Cardiac septum (tissue), 1 donor: ENCODE measurements at places on chromosomes 1 and 21. TPM values are rescaled to one million over a fixed set of nuclear protein-coding genes. Genes with fewer than 3 reads are reported as not detected.

GRCh38 chr1:98130408-98130807 is 209.6 kb upstream of the DPYD start:
- DNase-seq: no peak

GRCh38 chr1:85042413-85042812 is 5.9 kb downstream of the MCOLN3 start:
- no peak for DNase-seq

DNA sequence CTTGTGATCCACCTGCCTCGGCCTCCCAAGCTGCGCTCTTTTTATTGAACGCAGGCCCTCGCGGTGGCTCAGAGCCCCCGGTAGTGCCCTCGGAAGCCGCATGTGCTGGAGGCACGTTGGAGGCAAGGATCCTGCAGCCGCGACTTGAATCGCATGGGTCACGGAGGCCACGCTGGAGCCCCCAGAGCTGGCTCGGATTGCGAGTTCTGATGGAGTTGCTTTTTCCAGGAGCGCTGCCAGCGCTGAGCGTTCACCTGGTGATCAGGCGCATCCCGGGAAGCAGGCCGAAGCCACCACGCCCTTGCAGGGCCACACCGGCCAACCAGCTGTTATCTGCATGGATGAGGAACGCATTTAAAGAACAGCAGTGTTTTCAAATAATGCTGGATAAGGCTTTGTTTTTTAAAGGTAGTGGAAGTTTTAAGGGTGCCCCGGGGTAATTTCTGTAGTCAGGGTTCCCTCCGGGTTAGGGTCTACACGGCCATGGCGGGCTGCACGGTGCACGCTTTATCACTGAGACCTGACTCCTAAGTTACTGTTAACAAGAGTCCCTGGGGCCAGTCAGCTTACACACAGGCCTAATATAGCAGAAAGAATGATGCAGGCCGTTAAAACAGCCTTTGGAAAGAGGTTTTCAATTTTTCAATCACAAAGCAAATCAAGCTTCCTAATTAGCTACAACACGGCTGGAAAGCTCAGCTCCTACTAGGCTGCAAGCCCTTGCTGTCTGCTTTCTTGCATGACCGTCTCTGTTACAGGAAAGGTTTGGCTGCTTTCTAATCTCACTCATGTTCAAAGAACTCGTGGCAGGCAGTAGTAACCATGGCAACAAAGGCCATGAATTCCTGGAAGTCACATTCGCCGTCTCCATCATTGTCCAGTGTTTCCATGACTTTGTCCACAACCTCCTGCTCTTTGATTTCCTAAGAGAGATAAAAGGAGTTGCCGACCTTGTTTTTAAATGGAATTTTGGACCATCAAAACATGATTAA is 6.0 kb downstream of the S100B start:
- no peak for DNase-seq

GRCh38 chr1:6259491-6260362 is 1.2 kb downstream of the GPR153 start:
- DNase-seq: no peak

DNA sequence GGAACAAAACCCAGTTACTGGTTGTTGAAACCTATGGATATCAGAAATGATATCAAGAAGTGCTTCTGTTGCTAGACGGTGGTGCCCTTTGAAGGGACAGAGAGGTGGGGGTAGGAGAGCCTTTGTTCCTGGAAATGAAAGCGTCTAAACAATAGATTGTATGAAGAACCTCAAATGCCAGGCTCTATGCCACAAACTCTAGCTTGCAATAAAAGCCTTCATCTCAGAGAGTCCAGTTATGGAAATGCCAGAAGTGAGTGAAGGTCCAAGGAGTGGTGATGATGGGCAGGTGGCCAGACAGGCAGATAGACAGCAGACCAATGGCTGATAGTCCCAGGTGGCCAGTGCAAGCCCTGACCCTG is 414.1 kb upstream of the PROX1 start:
- DNase-seq: no peak

- DNase-seq: peak; percentile 90
Measured at GRCh38 chr1:29124366-29125236, 898 bp upstream of the TMEM200B start.

- no peak for DNase-seq
Measured at GRCh38 chr1:178060789-178061556, 32.9 kb upstream of the RASAL2 start.

DNA sequence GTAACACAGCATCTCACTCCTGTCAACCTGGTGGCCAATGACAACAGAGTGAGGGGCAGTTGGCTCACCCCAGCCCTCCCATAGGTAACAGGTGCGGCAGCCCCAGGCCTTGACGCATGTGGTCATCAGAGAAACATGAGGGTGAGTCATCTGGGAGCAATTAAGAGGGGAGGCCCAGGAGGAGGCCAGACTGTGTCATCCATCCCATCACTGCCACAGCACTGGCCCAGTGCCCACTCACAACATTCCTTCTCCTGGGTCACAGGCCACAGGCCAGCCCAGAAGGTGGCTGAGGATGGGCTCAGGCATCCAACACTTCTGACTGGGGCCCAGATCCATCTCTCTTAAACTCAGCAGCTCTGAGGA is 17.1 kb downstream of the TEX35 start:
- DNase-seq: no peak

GRCh38 chr1:211632808-211633523 is 42.5 kb downstream of the NEK2 start:
- no peak for DNase-seq

DNA sequence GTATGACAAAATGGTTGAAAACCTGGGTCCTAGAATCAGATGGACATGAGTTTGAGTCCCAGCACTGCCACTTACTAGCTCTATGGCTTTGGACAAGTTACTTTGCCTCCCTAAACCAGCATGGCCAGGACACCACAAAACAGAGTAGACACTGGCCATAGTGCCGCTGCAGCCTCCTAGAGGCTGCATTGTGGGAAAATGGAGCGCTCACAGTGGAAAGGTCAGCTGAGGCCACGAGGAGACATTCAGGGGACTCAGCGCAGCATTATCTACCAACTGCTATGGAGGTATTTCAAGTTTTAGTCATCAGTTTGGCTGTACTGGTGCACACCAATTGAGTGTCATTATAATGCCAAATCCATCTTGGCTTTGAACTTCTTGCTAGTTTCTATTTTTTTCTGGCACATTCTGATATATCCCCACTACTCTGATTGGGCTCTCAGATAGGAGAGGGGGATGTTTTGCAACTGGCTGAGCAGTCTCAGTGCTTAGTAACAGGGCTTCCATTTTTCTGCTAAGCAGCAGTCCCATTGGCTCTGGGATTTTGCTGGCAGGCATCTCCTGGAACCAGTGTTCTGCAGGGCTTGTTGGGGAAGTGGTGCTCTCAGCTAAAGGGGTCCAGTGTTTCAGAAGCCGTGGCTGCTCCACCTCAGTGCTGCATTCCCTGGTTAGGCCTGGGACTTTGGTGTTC is 16.2 kb downstream of the NT5C1A start:
- DNase-seq: no peak

- no peak for DNase-seq
Measured at GRCh38 chr1:14108356-14109275, 408.6 kb downstream of the PRDM2 start.

- no peak for DNase-seq
Measured at GRCh38 chr1:21652101-21652936, 16.8 kb downstream of the RAP1GAP start.

- DNase-seq: no peak
Measured at GRCh38 chr1:11151826-11152612, 37.1 kb upstream of the ANGPTL7 start.

- no peak for DNase-seq
Measured at GRCh38 chr1:164466429-164466828, 92.6 kb upstream of the PBX1 start.

- DNase-seq: peak; percentile 19
Measured at GRCh38 chr21:41861987-41862386, 17.2 kb downstream of the PRDM15 start.

- DNase-seq: no peak
Measured at GRCh38 chr1:107662971-107663370, 302.0 kb downstream of the VAV3 start.

- DNase-seq: no peak
Measured at GRCh38 chr1:185367218-185367617, 50.2 kb upstream of the IVNS1ABP start.

DNA sequence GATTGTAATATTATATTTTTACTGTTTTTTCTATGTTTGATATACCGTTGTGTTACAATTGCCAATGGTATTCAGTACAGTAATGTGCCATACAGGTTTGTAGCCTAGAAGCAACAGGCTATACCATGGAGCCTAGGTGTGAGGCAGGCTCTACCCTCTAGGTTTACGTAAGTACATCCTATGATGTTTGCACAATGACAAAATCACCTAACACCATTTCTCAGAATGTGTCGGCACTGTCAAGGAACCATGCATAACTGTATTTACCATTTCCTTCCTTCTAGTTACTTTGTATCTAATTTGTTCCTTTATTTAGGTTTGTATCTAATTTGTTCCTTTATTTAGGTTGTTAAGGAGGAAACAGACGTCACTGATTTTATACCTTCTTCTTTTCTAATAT is 9.9 kb downstream of the NPHP4 start:
- DNase-seq: no peak

The DNASE2B gene
- total RNA-seq: not detected

The CCDC24 gene
- total RNA-seq: 1.9 TPM

The TSSK3 gene
- 2.6 TPM for total RNA-seq

The SH2D1B gene
- not detected for total RNA-seq

The NDUFS2 gene
- 253 TPM for total RNA-seq

The C1QB gene
- total RNA-seq: 34.3 TPM

The CIART gene
- total RNA-seq: 10.0 TPM

The S100A7A gene
- not detected for total RNA-seq
